ENCODE measurements at places on chromosomes 13 and 19. TPM values are rescaled to one million over a fixed set of nuclear protein-coding genes. Genes with fewer than 3 reads are reported as not detected.

GRCh38 chr13:48723168-48723567 lies 69.4 kb downstream of the CYSLTR2 start:
- no peak for DNase-seq

GRCh38 chr19:36838784-36839324 lies 667 bp upstream of the ZNF790 start:
- no peak for DNase-seq

CGB2 gene
- not detected for total RNA-seq

DNA sequence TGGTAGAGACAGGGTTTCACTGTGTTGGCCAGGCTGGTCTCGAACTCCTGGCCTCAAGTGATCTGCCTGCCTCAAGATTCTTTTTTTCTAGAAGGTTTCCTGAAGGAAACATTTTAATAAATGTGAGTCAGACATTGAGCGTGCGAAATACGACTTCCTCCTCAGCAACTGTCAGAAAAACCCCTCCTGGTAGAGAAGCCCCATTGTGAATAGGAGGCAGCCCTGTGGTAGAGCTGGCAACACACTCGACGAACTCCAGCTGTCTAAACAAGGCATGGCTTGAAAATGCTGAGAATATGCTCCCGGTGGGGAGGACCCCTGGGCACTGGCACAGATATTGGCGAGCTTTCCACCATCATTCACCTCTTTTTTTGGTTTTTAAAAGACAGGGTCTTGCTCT lies 9.8 kb downstream of the ZNF333 start:
- DNase-seq, result no peak

ZNF791 gene
- 16.2 TPM for total RNA-seq

- no peak for DNase-seq
These were observed 122.2 kb downstream of the KDM4B start for GRCh38 chr19:5091018-5091683.

PLIN5 gene
- total RNA-seq, result 7.6 TPM

- no peak for DNase-seq
These were observed 345.3 kb downstream of the TEX29 start for GRCh38 chr13:111665691-111666095.

DNA sequence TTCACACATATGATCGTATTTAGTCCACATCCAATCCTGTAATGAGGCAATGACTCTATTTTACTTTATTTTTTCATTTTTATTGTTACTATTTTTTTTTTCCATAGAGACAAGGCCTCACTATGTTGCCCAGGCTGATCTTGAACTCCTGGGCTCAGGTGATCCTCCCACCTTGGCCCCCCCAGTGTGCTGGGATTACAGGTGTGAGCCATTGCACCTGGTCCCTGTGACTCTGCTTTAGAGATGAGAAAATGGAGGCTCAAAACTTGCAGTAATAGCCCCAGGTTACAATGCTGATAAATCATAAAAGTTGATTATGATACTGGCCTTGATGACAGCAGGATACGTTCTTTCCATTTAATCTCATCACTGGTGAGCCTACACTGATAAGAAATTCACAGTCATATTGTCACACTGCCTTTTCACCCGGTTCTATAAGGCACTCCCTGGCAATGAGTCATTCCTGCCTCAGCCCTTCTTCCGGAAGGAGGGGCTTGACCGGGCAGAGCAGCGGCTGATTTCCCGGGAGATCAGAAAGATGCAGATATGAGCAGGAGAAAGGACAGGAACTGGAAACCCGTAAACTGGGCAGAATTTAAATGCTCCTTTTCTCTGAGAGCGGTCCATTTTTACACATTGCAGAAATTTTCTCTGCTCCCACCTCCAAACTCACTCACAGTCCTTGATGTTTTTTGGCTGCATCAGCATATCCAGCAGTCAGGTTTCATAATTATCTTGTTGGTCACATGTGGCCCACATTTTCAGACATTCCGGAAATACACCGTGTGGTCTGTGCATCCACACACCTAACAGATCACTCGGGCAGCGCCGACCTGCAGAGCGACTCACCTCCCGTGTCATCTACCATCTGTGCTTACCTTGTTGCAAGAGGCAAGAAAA lies 616.4 kb downstream of the EFNB2 start:
- DNase-seq, result peak; percentile 47

- DNase-seq, result peak; percentile 69
These were observed 22.5 kb upstream of the KLF2 start for GRCh38 chr19:16301999-16302694.
